ENCODE measurements at places on chromosomes 3 and 15.

GRCh38 chr15:25832158-25832557 is 31.0 kb downstream of the ATP10A start:
- no peak for DNase-seq

DNA sequence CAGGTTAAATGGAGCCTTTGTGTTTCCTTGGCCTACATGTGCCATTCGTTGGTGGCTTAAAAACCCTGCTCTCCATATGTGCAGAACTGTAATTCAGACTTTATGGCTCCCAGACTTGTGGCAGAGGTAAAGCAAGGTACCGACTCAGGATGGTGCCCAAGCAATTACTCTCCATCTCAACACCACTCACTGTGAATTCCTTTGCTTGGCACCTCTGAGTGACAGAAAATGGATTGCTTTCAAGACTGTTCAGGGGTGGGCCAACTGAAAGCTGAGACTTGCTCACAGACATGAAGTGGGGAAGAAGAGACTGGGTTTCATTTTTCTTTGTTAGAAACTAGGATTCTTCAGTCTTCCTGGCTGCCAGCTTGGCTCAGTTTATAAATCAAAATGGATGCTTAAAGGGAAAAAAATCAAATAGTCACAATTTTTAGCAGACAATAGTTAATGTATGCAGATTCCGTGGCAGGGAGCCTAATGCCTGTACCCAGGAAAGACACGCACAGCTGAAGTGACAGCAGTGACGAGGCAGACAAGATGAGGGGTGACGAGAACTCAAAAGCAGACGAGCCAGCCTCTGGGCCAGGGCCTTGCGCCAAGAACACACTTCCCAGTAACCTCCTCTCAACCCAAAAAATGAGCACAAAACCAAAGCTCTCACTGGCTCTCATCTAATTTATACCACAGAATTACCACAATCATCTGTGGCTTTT is 207.9 kb upstream of the SLC2A2 start:
- DNase-seq = no peak

- DNase-seq = no peak
Observed at GRCh38 chr3:154954757-154955156, 125.4 kb upstream of the MME start.

- DNase-seq = no peak
Observed at GRCh38 chr3:169118666-169119370, 544.7 kb downstream of the MECOM start.

DNA sequence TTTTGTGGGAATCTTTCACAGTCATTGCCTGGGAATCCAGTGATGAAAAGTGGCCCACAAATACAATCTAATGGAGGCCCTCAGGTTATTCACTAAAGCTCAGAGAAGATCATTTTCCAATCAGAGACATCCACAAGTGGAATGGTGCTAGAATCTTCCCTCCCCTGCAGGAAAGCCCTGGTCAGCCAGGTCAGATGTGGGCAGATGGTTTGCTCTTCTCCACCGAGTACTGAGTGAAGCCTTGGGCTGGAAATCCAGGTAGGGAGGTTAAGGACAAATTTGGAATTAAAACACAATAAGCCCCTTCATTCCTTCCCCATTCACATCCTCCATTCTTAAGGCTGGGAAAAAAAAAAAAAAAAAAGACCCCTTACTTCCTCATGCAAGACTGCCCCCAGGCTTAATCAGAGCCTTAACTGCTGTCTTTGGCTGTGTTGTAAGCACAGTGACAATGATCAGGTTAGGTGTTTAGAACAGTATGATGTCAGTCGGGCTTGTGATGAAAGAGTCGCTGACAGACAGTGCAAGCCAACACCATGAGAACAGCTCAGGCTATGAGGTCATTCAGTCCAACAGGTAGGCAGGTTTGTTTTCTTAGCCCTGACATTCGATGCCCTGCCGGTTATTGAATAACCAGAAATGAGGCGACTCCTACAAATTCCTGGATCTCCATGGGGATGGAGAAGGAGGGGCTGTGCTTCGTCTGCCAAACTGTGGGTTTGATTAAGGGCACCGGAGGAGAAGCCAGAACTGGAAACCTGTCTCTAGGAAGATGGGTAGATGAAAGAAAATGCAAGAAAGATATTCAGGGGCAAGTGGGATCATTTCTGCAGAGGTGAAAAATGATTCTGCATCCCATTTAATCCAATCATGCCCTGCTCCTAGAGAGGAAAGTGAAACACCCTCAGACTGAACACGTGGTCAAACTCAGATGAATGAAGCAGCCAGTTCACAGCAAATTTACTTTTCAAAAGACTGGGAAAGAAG is 23.5 kb upstream of the HES1 start:
- no peak for DNase-seq

GRCh38 chr3:150538324-150539208 is 7.7 kb downstream of the SERP1 start:
- no peak for DNase-seq

DNA sequence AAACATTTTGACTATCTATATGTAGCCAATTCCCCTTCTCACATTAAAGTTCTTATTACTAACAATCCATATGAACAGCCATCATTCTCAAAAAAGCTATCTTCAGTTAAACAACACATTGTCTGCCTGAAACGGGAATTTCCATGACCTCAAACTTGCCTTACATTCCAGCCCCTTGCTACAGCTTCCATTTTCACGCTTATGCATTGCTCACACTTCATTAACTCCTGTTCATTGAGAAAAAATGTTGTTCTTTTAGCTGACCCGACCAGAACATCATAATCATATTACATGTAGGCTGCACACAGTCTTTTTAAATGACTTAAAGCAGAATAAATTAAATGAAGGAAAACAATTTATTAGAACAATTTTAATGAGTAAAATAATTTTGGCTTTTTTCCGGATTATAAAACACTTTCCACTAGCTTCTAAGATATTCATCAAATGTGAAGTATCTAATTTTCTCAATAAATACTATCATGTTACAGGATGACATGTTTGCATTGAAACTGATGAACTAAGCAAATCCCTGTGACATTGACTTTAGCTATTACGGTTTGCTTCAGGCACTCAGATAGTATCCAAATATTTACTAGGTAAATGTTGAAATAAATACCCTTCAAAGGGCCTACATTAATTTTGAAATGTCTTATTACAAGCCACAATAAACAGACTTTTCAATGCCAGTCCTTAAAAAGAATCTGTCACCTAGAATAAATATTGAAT is 49.9 kb downstream of the P3H2 start:
- no peak for DNase-seq

DNA sequence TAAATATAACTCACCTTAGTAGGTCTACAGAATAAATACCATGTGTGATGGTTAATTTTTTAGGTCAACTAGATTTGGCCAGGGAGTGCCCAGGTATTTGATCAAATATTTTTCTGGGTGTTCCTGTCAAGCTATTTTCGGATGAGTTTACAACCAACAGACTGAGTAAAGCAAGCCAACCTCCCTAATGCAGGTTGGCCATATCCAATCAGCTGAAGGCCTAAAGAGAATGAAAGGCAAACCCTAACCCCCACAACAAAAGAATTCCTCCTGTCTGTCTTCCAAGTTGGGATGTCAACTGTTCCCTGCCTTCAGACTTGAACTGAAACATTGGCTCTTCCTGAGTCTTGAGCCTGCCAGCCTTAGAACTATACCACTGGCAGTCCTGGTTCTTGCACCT is 28.6 kb downstream of the TASOR start:
- no peak for DNase-seq

- no peak for DNase-seq
Observed at GRCh38 chr3:113136071-113136470, 75.3 kb upstream of the BOC start.

GRCh38 chr15:88612186-88612796 is 8.8 kb upstream of the AEN start:
- no peak for DNase-seq

- no peak for DNase-seq
Observed at GRCh38 chr15:67083135-67083762, 17.8 kb downstream of the SMAD3 start.

GRCh38 chr3:157573780-157574378 is 70.7 kb upstream of the VEPH1 start:
- DNase-seq = no peak

- no peak for DNase-seq
Observed at GRCh38 chr15:67178569-67179210, 75.8 kb downstream of the AAGAB start.

DNA sequence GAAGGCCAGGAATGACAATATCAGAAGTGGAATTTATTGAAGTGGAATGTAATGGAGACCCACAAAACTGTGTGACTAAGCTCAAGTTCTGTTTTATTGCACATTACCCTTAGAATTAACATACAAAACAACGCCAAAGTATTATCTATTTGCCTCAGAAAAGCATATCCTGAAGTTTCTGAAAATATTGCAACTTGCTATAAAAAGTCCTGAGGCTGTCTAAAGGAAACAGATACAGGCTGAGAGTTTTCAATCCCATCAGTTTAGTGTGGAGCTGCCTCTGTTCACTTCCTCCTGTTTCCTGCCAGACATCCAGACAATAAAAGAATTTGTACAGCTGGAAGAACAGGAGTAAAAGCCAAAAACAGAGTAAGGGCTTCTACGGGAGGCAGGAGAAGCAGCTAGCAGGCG is 108.8 kb downstream of the FBN1 start:
- no peak for DNase-seq

GRCh38 chr3:153469162-153469561 is 307.1 kb downstream of the RAP2B start:
- DNase-seq = no peak

GRCh38 chr3:43326891-43327581 is 40.7 kb downstream of the SNRK start:
- no peak for DNase-seq

- no peak for DNase-seq
Observed at GRCh38 chr3:58963928-58964503, 85.8 kb downstream of the CFAP20DC start.

GRCh38 chr15:57823325-57823882 is 116.9 kb downstream of the POLR2M start:
- no peak for DNase-seq

DNA sequence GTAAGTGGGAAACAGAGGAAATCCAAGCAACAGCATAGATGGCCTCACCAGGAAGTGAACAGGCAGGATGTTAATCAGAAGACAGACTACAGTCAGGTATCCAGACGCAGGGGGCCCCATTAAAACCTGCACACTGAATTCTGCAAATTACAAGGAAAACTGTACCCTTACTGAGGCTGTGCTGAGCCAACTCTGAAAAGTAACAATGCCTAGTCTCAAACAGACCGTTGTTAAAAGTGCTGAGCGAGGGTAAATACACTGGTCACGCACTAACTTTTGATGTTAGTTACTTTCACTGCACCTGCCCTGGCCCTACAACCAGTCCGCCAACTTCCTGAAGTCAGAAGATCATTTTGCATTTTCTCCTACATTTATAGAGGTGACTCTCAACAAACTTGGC is 1.0 kb downstream of the TAMM41 start:
- no peak for DNase-seq

DNA sequence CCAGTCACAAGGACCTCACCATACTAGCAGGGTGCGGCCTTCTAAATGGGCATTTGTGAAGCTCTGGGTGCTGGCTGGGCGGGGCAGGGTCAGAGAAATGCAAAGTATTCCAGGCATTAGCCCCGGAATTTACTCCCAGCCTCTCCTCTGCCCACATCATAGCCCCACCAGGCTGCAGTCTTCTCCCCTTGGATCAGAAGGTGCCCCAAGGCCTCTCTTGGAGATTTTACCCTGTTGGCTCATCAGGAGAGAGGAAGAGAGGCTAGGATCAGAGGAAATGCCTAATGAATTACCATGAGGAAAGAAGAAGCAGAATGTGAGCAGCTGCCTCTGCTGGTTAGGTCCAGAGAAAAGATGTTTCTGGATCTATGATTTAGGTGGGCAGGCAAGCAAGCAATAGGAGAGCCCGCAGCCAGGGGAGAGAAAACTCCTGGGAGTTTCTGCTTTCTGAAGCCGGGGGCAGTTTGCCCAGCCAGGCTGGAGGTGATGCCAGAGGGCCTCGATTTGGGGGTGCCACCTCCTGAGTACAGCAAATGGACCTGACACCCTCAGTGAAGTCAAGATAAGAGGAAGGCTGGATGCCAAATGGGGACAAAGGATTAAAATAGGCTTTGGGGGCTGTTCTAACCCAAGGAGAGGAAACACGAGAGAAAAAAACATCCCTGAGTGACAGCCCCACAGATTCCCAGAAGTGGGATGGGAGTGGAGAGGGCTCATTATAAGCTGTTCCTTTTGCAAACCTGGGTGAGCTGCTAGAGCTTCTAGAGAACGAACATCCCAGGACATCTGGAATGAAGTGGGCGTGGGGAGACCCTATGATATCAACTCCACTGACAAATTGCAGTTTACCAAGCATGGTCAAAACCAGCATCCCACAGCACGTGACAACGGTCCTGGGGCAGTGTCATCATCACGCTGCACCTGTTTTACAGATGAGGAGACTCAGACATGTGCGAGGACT is 65.4 kb downstream of the BDH1 start:
- DNase-seq = no peak

DNA sequence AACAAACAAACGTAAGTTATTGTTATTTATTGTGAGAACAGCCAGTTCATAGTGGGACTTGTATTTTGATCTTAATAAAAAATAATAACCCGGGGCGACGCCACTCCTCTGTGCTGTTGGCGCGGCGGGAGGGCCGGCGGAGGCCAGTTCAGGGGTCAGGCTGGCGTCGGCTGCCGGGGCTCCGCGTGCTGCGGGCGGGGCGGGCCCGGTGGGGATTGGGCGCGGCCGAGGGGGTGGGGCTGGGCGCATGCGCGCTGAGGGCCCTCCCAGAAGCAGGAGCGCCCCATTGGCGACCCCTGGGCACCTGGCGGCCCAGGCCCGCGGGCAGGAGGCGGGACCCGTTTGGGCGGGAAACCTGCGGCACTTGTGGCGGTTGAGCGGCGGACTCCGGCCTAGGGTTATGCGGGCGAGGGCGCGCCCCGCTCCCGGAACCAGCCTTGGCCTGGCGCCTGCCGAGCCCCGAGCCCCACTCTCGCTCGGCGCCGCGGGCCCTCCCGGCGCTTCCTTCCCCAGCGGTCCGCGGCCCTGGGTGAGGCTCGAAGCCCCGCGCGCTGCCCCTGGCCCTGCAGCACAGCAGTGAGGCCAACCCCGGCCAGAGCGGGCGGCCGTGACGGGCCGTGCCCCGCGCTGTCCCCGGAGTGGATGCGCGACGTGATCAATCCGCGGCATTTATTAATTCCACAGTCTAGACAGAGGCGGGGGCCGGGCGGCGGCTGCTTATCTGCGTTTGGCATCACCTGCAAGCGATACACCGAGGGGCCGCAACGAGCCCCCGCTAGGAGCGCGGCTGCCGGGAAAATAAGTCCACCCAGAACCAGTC is 6.0 kb downstream of the ISL2 start:
- no peak for DNase-seq

DNA sequence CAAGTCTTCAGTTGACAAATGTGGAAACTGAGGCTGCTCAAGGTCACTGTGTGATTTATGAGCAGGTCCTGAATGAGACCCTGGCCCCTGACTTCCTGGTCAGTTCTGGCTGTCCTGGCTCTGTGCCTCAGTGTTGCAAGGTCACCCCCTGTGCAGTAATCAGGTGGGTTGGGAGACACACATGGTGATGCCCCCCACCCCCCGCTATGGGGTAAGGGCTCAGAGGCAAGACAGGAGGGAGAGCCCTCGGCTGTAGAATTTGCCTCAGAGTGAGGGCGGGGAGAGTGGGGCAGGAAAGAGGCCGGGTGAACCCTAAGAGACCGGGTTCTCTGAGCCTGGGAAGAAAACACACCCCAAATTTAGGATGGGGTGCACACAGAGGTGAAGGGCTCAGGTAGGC is 98.5 kb downstream of the MEGF11 start:
- DNase-seq = no peak

- no peak for DNase-seq
Observed at GRCh38 chr3:120552184-120553172, 43.7 kb upstream of the NDUFB4 start.
